Activated B cell treated with CpG ODN at 0.5 μM for 24 hours (primary cell): ENCODE measurements at places on chromosomes 2 and 18.

DNA sequence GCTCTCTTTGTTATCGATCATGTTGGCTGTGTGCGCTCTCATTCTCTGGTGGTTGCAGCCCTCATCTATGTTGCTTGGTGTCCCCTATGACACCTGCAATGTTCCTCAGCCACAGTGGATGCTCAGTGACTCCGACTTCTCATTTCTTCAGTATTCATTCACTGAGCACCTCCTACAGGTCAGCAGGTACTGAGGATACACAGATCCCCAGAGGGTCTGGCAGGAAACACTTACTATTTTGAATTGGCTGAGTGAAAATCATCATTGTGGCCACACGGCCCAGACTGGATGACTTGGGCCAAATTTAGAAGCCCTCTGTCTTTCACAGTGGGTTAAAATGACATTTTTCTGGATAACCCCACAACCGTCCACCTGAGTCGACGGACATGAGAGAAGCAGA, 32.1 kb downstream of the EN1 start:
- no peak for DNase-seq

DNA sequence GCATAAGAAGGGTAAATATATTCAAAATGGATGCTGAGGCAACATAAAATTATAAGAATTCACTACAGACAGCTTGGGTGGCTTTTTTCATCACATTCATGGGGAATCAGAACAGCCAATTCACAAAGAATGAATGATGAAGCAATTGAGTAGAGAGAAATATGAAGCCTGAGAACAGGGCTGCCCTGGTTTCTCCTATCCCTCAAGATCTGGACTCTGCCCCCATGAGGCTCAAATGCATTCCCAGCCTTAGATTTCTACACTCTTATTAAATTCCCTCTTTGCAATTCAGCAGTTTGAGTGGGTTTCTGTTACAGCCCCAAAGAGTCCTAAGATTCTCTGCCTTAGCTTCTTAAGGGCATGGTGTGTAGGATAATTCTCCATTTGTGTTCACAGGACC, 172.5 kb downstream of the MAIP1 start:
- no peak for DNase-seq

DNA sequence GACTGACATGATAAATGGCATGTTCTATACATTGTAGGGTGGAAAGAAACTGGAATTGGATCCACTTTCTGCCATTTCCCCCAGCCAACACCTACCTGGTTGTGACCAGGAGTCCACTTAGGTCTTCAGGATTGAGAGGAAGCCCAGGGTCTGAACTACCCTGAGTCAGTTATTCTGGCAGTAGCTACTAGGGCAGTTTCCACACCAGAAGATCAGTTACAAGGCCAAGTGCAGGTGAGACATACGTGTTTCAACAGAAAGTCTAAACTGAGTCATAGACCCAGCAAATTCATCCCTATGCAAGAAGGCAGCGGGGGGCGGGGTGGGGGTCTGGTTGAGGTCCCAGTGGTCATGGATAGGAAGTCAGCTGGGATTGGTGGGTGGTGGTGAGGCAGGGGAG, 21.9 kb downstream of the ANTXR1 start:
- no peak for DNase-seq

DNA sequence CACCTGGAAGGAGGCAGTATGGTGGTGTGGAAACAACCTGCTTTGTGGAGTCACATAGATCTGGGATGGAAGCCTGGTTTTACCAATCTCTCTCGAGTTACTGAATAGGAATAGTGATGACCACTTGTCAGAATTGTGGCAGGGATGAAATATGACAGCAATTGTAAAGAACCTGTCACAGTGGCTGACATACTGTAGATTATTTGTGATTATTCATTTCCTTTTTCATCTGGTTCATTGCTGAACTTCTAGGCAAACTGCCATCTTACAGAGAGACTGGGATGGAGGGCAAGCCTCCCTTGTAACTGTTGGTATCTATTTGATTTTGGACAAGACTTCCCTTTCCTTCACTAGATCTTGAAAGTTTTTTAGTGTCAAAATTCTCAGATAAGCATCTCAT, 42.0 kb downstream of the FMNL2 start:
- no peak for DNase-seq

GRCh38 chr2:120708944-120709607, 26.6 kb upstream of the GLI2 start:
- no peak for DNase-seq
